ENCODE measurements at places on chromosomes 7 and 10.

GRCh38 chr10:29734640-29734961, 99.8 kb upstream of the SVIL start:
- no peak for DNase-seq

DNA sequence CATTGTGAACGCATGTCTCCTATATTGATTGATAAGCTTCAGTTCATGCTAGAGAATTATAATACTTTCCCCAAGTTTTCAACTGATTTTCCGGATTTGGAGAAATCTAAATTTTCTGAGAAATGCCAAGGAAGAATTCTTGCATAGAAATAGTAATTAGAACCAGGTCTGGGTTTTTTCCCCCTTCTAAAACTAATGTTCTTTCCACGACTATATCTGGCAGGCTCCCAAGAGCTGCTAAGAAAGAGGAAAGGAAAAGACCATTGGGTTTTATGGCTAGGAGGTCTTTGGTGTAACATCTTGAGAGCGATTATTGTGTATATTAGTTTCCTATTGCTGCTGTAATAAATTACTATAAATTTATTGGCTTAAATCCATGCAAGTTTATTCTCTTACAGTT, 71.8 kb upstream of the CACNB2 start:
- no peak for DNase-seq

- no peak for DNase-seq
Observed at GRCh38 chr10:100038561-100039071, 28.9 kb upstream of the DNMBP start.

DNA sequence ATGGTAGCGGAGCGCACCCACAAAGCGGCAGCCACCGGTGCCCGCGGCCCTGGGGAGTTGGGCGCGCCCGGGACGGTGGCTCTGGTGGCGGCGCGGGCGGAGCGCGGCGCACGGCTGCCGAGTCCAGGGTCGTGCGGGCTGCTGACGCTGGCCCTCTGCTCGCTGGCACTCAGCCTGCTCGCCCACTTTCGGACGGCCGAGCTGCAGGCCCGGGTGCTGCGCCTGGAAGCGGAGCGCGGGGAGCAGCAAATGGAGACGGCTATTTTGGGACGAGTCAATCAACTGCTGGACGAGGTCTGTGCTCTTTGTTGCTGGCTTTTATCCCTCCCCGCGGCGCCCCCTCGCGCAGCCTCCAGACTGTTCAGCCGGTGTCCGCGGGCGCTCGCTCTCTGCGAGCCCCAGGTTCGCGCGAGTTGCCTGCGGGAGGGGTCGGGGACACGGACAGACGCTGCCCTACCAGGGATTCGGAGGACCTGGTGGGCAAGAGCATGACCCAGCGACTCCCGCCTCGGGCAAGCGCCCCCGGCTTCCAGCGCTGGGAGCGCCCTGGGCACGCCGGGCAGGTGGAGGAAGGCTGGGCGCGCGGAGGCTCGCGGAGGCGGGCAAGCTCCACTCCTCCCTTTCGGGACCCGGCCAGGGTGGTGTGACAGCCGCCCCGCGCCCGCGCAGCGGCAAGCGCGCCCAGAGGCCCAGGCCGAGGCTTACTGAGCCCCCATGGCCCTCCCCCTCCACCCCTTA, 887 bp downstream of the COL13A1 start:
- DNase-seq = no peak

DNA sequence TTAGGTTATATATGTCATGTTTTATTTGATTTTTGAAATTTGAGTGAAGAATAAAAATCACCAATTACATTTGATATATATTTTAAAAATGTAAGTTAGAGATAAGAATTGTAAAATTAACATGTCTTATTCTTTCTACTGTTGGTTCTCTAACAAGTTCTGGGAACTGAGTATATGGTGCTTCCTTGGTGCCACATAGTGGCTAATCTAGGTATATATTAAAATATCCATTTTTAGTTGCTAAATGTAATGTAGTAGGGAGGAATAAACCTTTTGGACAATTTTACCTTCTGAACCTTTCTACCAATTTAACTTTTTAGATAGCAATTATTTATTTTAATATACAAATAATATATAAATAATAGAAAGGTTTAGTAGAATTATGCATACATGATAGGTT, 17.5 kb downstream of the CFAP69 start:
- no peak for DNase-seq

DNA sequence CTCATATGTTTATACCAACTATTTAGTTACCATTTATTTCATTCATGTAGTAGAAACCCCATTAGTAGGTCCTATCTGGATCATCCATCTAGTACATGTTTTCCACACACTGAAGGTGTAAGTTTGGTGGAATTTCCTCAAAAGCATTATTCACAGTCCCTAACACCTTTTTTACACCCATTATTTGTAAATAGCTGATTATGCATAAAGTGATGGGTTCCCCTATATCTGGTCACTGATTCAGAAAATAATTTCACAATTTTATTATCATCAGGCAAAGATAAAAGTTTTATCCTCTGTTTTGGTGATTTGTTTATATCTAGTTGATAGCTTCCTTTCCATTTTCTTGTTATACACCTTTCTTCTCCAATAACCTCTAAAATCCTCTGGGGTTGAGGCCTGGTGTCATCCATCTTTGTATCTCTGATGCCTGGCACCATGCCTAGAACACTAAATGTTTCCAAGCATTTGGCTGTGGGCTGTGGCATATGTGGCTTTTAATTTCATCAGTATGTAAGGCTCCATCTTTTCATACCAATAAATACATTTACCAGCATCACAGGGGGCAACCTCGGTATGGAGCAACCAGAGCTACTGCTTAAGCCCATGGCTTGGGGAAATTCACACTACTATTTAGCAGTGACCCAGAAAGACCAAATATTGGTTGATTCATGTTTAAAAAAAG, 1089.5 kb upstream of the LRRN3 start:
- no peak for DNase-seq

- DNase-seq = no peak
Observed at GRCh38 chr7:2517026-2517425, 2.5 kb upstream of the LFNG start.

GRCh38 chr10:8057636-8058273, 3.3 kb downstream of the GATA3 start:
- no peak for DNase-seq
